Anterior cingulate cortex (tissue), 58 donors: ENCODE measurements at places on chromosomes 4 and X.

DNA sequence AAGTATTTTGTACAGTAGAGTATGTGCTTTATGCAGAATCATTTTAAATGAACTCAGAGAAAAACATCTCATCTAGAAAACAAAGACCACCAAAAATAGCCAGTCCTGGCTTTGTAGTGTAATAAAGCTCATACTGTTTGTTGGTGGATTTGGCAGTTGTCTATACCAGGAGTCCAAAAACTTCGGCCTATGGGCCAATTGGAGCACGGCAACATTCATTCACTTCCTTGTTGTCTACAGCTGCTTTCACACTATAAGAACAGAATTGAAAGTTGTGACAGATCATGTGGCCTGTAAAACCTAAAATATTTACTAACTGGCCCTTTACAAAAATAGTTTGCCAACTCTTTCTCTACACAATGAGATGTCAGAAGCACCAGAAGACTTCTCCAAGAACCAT is 5.3 kb downstream of the FBXW7 start:
- DNase-seq: no peak

DNA sequence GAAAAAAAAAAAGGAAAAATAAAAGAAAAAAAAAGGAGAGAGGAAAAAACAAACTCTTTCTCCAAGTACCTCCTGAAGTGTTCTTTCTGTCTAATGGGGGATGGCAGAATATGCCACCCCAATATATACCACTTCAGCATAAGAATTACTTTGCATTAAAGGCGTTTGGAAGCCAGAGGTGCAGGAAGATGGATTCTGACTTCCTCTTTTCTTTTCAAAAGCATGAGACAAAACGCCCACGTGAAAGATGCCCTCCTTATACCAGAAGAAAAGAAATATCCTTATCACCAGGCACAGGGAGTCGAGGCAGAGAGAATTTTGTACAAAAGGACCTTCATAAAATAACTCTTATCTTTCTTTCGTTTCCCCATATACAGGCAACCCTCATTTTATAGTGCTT is 40.9 kb downstream of the COX18 start:
- DNase-seq: no peak

GRCh38 chr4:6035786-6036185 is 17.6 kb upstream of the C4orf50 start:
- DNase-seq: no peak

DNA sequence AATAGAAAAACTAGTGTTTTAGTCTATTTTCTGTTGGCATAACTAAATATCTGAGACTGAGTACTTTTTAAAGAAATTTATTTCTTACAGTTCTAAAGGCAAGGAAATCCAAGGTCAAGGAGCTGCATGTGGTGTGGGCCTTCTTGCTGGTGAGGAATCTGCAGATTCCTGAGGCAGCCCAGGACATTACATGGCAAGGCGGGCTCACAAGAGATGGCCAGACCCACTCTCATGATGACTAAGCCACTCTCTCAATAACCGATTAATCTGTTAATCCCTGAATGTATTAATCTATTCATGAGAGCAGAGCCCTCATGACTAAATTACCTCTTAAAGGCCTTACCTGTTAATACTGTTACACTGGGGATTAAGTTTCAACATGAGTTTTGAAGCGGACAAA is 340.8 kb downstream of the GRXCR1 start:
- DNase-seq: no peak

DNA sequence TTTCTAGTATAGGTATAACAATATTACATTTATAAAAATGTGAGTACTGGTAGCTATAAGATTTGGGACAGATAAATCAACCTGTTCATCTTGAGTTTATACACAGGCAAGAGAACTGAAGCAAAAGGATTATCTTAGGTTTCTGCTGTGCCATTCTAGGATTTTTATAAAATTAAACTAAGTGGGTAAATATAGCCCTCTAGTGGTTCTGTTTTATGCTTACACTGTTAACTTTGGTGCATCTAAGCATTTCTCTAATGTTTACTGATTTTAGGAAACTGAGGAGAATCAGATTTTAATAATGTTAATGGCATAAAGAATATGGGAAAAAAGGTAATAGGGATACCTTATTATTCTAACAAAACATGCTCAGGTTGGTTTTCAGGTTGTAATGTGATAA is 1.1 kb upstream of the RRH start:
- no peak for DNase-seq

GRCh38 chr4:106801386-106801785 is 234.7 kb downstream of the DKK2 start:
- no peak for DNase-seq

DNA sequence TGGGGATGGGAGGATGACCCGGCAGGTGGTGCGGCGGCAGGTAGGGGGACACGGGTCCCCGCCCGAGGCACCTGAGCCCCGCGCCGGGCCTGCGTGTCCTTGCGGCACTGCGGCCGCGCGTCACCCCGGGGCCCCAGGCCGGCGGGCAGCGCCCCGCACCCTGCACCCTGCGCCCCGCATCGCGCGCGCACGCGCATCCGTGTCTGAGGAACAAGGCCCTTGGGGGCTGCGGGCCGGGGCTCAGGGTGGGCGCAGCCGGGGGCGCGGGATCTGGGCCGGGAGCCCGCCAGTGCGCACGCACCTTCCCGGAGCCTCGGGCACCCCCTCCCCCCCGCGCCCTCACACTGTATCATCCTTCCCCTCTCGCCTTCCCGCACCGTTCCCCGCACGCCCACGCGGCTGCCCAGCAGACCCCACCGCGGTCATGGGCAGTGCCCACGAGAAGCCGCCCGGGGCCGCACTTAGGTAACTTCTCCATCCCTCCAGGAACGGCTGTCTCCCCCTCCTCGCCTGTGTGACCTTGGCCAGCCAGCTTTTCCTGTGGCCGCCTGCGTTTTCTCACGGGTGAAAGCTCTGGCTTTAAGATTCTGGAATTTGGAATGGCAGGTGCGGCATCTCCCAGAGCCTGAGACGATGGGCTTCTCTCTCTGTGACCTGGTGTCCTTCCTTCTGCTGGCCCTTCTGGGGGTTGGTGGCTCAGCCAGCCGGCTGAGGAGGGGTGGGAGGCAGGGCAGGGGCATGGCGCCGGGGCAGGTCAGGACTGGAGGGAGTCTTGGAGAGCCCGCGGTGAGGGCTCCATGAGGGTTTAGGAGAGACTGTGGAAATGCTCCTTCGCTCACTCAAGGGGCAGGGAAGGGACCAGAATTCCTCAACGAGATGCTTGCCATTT is 748 bp downstream of the ATP2B3 start:
- DNase-seq: no peak

- no peak for DNase-seq
Measured at GRCh38 chrX:149992918-149993317, 54.6 kb upstream of the EOLA2 start.

GRCh38 chrX:43813319-43813718 is 68.9 kb downstream of the MAOB start:
- no peak for DNase-seq

DNA sequence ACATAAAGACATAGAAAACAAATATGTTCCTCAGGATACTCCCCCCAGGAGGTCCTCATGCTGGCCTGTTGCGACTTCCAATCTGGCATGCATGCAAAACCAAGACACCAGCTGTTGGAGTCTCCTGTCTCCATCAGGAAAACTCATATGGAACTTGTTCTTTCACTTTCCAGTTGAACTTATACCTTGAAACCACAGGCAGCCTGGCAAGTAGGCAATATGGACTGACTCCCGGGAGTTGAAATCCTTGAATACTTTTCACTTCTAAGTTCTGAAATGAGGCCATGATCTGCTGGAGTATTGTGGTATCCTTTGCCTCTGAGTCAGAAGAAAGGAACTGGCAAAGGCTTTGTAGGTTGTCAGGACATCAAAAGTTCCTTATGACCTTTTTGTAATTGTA is 444.2 kb downstream of the IDS start:
- no peak for DNase-seq

DNA sequence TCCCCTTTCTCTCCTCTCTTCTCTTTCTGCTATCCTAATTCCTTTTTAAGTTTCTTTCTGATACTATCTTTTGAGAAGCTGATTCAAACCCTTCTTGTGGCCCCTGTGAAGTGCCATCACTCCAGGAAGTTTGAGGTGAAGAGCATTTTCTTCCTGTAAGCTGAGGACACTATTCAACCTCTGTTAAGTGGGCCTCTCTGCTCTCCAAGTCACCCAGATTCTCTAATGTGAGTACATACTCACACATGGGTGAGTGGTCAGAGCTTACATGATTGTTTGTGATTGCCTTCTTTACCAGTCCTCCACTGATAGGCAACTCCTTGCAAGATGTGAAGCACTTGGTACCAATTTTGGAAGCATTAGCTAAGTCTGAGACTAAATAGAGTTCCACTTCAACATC is 18.4 kb upstream of the SMIM10L2A start:
- DNase-seq: no peak

DNA sequence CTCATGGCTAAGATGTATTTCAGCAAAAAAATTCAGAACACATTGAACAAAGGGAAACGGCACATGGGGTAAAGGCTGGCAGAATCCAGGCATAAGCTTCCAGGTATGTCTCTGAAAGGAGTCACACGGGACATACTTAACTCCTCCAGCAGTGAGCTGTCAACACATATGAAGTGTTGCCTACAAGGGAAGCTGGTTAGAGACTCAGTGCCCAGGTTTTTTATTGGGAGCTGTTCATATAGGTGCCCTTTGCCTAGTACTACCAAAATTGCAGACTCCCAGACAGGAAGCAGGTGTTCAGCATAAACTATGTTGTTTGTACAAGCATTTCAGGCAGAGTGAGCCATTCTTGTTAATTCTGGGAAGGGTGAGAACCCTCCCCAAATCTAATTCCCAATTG is 77.4 kb upstream of the PUDP start:
- DNase-seq: no peak

DNA sequence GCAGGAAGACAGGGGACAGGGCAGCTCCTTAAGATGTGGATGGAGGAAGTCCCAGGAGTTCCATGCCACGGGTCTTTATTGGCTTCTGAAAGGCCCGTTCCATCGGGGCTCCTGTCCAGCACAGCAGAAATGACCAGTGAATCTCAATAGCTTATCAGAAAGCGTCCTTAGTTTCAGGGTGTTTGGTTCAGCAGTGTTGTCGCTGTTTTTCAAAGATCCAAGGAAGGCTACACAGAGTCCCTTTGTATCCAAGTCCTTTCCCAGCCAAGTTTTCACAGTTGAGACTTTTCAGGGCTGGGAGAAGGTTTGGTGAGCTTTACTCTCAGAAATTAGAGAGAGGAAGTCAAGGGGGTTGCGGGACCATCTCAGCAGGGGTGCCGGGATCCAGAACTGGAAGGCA is 5.0 kb upstream of the ZCCHC4 start:
- DNase-seq: no peak

- peak; percentile 12 for DNase-seq
Measured at GRCh38 chr4:158170691-158171561, 1.9 kb downstream of the GASK1B start.

- DNase-seq: no peak
Measured at GRCh38 chr4:10003666-10004065, 17.6 kb downstream of the SLC2A9 start.

DNA sequence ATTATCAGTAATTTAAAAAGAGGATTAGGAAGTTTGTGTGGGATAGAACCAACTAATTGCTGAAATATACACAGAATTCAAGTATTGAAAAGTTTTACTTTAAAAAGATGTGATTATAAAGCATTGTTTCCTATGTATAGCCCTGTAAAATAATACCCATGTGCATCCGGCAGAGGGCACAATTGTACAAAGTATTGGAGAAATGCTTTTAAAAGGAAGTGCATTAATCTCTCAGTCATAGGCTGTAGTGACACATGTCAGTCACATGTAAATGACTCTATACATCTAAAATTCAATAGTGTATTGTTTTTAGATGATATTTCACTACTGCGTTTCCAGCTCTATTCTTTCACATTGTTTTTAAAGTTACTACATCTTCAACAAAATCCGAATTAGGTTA is 9.7 kb upstream of the GEMIN8 start:
- DNase-seq: peak; percentile 16

GRCh38 chr4:147546349-147546748 is 65.5 kb downstream of the EDNRA start:
- no peak for DNase-seq

GRCh38 chrX:11130136-11130535 is 19.0 kb downstream of the HCCS start:
- DNase-seq: no peak

DNA sequence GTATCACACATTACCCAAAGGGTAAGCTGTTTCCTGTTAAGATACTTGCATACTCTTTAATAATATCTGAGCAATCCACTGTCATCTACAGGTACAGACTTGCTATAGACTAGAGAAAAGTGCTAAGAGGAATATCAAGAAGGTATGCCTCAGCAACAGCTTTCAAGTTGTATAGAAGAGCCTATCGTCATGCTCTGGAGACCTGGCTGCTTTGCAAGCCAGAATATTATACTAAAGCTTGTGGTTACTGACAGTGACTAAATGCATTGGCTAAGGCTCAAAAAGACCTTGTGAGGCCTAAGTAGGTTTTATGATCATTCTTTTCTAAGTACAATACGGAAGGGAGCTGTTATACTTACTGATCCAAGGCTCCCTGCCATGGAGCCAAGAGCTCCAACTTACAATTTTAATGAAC is 11.3 kb downstream of the LAMP2 start:
- no peak for DNase-seq

DNA sequence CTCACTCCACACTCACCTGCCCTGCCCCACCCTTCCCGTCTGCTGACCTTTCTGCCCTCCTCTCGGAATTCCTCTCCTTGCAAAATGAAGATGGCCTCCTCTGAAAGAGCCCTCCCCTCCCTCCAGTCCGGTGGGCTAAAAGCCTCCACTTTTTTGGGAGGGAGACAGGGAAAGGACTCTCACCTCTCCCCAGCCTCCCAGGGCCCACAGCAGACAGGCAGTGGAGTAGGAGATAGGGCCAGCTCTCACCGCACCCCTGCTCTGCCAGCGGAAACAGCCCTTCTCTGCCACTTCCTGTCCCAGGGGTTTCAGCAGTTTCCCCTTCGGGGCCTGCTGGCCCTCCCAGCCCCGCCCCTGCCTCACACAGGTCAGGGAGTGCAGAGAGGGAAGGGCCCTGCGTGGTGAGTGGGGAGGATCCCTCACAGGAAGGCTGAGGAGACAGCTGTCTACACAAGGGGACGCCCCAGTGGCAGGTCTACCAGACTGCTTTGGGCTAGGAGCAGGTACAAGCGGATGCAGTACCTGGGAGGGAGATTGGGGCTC is 18.2 kb downstream of the ELF4 start:
- no peak for DNase-seq

DNA sequence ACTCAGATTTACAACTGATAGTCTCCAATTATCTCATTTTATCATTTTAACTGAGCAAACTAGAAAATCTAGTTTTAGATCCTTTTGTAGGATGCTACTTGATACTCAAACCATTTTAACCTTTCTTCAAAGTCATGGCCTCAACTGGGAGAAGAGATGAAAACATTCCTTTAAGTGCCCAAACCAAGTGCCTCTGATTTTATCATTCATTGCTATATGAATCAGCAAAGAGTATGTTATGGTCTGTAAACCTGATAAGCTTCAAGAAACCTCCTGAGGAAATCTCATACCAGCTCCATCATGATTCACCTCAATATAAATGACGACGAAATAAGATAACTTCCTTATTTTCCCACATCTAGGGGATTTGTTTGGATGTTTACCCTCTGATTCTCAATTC is 119.9 kb downstream of the FAM13A start:
- DNase-seq: no peak

DNA sequence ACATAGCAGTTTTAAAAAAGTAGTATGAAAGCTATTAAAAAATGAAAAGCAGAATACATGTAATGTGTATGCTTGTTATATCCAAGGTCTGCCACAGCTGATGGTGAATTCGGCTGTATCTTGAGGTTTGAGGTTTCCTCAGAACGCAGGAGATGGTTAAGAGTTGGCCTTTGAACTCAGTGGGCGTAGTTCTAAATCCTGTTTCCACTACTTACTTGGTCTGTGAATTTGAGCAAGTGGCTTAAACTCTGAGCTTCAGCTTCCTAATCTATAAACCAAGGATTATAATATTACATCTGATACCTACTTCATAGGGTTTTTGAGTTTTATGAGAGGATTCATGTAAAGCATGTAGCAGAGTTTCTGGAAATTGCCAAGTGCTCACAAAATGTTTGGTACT is 125.2 kb downstream of the STIM2 start:
- no peak for DNase-seq
